ENCODE measurements at places on chromosomes 1 and 21.

DNA sequence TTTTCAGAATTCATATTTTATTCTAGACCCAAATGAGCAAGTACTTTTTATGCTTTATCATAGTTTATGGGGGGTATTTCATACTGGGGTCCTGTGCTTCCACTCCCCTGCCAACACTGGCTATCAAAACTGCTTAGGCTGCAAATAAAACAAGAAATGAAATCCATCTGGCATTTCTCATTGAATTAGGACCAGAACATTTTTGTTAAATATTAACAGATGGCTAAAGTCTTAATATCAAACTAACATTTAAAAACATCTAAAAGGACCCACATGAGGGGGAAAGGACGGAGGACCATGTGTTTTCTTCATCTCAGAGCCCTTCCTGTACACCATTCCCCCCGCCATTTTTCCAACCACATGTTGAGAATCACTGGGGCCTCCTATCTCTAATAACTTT, 167.5 kb upstream of the C1orf105 start:
- no peak for DNase-seq

DNA sequence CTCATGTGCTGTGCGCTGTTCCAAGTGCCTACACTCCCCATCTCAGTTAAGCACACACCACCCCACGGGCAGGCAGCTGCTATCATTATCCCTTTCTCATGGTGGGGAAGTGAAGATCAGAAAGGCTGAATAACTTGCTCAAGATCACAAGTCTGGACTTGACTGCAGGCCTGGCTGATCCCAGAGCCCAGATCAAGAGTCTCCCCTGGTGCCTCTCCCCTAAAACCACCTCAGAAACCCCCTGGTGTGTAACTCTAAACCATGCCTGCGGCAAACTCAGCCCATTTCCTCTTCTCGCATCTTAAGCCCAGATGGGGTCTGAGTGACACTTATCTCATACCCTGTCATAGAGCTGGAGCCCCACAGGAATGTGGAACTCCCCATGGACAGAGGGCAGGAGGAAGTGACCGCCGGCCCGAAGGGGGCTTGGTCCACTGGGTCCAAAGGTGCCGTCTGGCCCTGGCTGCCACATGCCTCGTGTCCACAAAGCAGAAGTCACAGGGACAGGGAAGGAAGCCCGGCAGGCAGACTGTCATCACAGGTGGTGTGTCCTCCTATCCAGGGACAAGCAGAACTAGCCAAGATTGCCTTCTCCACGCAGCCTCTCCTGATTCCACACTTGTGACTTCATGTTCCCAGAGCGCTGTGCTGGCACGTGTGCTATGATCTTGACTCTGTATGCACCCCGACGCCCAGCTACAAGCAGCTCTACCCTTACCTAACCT, 92.1 kb downstream of the SYF2 start:
- no peak for DNase-seq

DNA sequence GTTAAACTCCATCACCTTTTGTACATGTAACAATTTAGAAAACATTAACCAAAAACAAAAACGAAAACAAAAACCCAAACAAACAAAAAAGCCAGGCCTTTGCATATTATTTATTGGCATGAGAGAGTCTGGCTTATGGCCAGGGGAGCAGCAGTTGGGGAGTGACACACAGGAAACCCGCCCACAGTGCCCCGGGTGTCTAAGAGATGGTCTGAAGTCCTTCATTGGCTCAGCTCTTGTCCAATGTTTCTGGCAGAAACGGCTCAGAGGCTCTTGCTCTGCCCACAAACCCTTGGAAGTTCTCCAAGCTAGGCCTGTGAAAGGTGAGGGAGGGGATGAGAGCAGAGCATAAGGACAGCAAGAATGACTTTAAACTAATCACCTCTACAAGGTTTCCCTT, 131.5 kb downstream of the CNIH3 start:
- DNase-seq, result peak; percentile 18

GRCh38 chr1:230977761-230978490, 735 bp downstream of the TTC13 start:
- peak; percentile 33 for DNase-seq

GRCh38 chr1:80825067-80825466, 975.7 kb upstream of the ADGRL2 start:
- no peak for DNase-seq
